Neuronal stem cell (in vitro differentiated cells): ENCODE measurements at places on chromosomes 4 and X.

DNA sequence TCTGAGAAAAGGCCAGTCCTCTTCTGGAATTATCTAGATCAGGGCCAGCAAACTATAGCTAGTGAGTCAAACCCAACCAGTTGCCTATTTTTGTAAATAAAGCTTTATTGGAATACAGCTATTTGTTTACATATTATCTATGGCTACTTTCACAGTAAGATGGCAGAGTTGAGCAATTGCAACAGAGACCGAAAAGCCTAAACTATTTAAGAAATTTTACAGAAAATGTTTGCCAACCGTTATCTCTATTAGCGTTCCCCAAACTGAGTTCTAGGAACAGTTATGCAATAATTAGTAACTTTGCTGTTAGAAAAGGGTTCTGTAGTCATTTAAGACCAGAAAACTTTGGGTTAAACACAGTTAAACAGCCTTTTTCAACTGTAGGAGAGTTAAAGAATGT lies 10.5 kb downstream of the TEX13B start:
- H3K4me3 ChIP-seq, result no peak overlapping the region
- H3K4me1 ChIP-seq, result no peaks in the 10 kb centered on the region
- H3K27ac ChIP-seq, result no peak overlapping the region
- no peak for DNase-seq
- no peaks in the 10 kb centered on the region for H3K36me3 ChIP-seq

- H3K4me3 ChIP-seq, result no peak overlapping the region
- no peaks in the 10 kb centered on the region for H3K36me3 ChIP-seq
- H3K27ac ChIP-seq, result no peak overlapping the region
Observed at GRCh38 chr4:98786866-98787265, 128.5 kb upstream of the TSPAN5 start.

GRCh38 chrX:41384051-41384705 lies 50.2 kb downstream of the DDX3X start:
- no peak overlapping the region for H3K27ac ChIP-seq
- no peaks in the 10 kb centered on the region for H3K4me1 ChIP-seq
- no peaks in the 10 kb centered on the region for H3K36me3 ChIP-seq
- H3K27me3 ChIP-seq, result no peaks in the 10 kb centered on the region
- DNase-seq, result no peak
- H3K4me3 ChIP-seq, result no peak overlapping the region

DNA sequence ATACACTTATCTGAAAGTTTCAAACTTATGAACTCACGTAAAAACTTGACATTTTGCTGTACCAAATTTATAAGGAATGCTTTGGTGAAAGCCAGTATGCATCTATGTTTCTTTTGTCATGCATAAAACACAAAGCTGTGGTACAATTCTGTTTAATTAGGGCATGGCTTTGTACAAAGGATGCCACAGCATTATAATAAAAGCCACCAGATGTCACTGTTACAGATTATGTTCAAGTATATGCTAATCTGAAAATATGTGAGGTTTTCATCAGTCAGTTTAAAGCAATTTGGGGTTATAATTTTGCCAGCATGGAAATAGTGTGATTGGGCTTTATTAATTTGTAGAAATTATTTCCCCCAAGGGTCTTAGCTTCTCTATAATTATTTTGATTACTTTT lies 69.0 kb downstream of the ATOH1 start:
- no peaks in the 10 kb centered on the region for H3K4me1 ChIP-seq
- H3K27me3 ChIP-seq, result no peaks in the 10 kb centered on the region
- no peak overlapping the region for H3K4me3 ChIP-seq
- H3K36me3 ChIP-seq, result no peaks in the 10 kb centered on the region
- DNase-seq, result no peak

DNA sequence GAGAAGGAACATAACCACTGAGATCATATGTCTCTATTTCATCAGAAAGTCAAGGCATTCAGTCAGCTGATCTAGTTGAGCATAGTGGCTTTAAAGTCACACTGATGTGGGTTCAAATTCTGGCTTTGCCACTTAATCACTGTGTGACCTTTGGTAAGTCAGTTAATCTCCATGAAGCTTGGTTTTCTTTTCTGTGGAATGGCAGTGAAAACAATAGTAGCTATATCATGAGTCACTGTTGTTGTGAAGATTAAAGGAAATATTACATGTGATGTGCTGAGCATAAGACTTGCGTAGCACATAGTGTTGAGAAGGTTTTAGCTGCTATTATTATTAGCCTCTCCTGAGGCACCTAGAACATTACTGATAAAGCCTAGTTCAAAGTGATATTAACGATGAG lies 242.2 kb downstream of the FMR1NB start:
- no peaks in the 10 kb centered on the region for H3K36me3 ChIP-seq
- no peaks in the 10 kb centered on the region for H3K27me3 ChIP-seq
- H3K4me1 ChIP-seq, result no peaks in the 10 kb centered on the region
- DNase-seq, result no peak
- H3K4me3 ChIP-seq, result no peak overlapping the region

- no peaks in the 10 kb centered on the region for H3K36me3 ChIP-seq
- DNase-seq, result peak; percentile 40
- no peaks in the 10 kb centered on the region for H3K4me1 ChIP-seq
- H3K4me3 ChIP-seq, result peak within 1 kb of the TSS; percentile 89
Observed at GRCh38 chrX:101051549-101052302, at the start of gene TRMT2B. Gene TRMT2B, minus strand, starts transcription at chrX:101052111. Its CDS starts 9,822 bp downstream, at chrX:101042289.

DNA sequence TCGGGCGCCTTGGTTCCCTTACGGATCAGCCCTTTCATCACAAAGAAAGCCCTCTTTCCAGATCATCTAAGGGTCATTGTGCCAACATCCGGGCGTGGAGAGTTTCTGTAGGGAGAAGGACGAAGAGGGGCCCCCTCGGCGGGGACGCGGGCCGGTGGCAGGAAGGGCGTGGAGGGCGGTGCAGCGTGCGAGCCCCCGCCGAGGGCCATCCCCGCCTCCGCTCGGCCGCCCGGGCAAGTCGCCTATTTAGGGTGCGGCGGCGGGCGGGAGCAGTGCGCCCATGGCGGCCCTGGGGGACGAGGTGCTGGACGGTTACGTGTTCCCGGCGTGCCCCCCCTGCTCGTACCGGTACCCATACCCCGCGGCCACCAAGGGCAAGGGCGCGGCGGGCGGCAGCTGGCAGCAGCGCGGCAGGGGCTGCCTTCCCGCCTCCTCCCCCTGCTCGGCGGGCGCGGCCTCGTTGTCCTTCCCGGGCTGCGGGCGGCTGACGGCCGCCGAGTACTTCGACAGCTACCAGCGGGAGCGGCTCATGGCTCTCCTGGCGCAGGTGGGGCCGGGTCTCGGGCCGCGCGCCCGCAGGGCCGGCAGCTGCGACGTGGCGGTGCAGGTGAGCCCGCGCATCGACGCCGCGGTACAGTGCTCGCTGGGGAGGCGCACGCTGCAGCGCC lies at the start of gene ZAR1:
Gene ZAR1, plus strand, starts transcription at position 241 of the 668 bp plus-strand sequence. Its CDS starts 40 bp downstream, at position 281.
- DNase-seq, result no peak
- no peaks in the 10 kb centered on the region for H3K36me3 ChIP-seq

DNA sequence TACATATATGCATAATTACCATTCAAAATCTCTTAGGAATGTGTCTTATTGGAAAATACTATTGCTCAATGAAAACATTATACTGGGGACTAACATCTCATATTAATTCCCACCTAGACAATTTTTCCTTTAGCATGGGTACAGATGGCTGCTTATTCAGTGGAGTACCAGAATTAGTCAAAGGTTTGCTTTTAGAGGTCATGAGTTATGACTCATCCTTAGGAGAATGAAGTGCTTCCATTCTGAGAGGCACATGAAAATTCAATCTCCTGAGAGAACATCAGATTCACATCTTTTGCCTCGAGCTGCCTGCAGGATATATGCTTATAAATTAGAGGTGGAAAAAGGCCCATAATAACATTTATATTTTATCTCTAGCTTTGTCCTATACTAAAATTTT lies 378.0 kb upstream of the DMD start:
- no peaks in the 10 kb centered on the region for H3K36me3 ChIP-seq
- no peak overlapping the region for H3K4me3 ChIP-seq
- DNase-seq, result no peak
- no peaks in the 10 kb centered on the region for H3K27me3 ChIP-seq
- no peak overlapping the region for H3K27ac ChIP-seq
- H3K4me1 ChIP-seq, result no peaks in the 10 kb centered on the region

DNA sequence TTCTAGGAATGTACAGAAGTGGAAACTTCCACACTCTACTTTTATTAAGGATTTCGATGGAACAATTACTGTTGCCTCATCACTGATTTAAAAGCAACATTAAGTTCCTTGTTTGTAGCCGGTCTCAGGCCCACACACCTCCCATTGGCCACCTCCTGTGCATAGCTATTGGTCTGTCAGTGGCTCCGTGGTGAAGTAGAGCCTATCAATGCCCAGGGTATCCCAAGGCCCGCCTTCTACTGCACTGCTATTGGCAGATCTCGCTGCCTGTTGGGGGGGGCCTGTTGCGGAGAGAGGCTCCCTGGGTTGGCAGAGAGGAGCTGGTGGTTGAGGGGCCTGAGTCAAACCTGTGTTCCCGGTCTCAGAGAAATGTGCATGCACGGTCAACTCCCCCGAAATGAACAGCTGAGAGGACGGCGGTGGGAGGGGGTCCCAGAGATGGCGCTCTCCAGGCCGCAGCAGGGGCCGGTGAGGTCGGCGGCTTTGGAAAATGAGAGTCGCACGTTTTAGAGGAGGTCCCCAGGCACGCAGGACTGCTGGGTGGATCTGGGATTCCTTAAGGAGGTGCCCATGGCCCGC lies 4.9 kb upstream of the ARAF start:
- peaks cover 2% of the 10 kb centered on the region for H3K4me1 ChIP-seq
- H3K27me3 ChIP-seq, result no peaks in the 10 kb centered on the region
- peak; percentile 67 for DNase-seq
- no peaks in the 10 kb centered on the region for H3K36me3 ChIP-seq
- peak overlapping the region; percentile 82 for H3K4me3 ChIP-seq

DNA sequence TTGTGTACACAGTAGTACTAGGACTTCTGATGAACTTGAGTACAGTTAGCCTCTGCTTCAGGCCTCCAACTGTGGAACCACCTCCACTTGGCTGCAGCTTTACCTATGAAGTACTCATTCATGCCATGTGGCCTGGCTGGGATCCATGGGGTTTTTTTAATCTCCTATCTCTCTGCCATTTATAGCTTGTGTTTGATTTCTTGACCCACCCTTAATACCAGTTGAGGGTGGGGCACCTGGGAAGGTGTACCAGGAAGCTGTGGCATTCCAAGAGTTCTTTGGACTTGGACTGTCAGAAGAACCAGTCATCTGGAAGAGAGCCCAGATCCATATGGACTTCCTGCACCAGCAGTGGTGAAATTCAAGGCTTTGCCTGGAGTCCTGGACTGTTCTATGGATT lies 230.1 kb downstream of the SHROOM3 start:
- H3K4me3 ChIP-seq, result no peak overlapping the region
- no peak overlapping the region for H3K27ac ChIP-seq
- DNase-seq, result no peak

DNA sequence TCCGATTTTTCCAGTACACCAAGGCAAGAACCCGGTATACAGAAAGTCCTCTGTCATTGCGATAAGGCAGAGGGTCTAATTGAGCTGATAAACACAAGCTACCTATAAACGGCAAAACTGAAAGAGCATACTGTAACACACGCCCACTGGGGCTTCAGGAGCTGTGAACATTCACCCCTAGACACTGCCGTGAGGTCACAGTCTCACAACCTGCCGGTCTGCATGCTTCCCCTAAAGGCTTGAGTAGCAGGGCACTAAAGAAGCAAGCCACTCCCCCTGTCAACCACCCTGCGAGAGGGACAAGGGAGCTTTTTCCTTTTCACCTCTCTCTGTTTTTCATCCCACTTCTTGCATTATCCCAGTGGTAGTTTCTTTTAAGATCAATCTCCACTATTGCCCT lies 22.4 kb upstream of the F9 start:
- no peaks in the 10 kb centered on the region for H3K4me1 ChIP-seq
- no peaks in the 10 kb centered on the region for H3K36me3 ChIP-seq
- DNase-seq, result no peak
- H3K27me3 ChIP-seq, result no peaks in the 10 kb centered on the region
- H3K4me3 ChIP-seq, result no peak overlapping the region

DNA sequence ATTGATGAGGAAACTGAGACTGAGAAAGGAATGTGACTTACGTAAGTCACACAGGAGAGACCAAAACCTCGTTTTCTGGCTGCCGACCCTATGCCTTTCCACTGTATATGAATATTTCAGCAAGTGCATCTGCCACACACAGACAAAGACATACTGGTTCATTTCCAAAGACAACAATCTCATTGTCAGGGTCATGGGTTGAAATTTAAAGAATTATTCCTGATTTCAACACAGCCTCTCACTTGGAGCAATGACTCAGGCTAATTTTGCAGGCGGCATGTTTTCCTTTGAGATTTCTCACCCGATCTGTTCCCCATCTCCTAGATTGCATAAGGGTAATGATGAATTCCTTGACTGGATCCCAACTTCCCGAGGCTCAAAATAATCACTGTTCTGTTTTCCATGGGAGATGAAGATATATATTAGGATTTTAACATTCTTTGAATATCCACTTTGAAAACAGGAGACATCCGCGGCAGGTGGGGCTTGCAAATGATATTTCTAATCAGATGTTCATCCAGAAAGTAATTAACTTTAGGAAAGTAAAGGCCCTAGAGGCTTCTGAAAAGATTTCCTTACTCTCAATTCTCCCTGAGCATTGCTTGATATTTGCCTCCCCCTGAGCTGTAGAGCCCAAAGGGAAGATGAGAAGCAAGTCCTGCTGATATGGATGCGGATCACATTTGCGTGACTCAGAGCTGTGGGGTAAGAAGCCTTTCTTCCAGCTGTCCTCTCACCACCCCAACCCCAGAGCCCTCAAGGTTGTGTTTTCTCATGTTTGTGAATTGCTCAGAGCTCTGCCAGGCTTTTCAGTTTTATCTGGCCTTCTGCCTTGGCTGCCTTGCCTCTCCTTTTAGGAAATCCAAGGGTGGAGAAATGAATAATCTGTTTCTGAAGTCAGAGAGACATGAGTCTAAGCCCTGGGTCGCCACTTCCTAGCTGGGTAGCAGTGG lies 361.1 kb upstream of the BOD1L1 start:
- DNase-seq, result no peak
- no peak overlapping the region for H3K4me3 ChIP-seq
- no peaks in the 10 kb centered on the region for H3K36me3 ChIP-seq
- H3K4me1 ChIP-seq, result no peaks in the 10 kb centered on the region

GRCh38 chr4:138689187-138689586 lies 326.4 kb upstream of the NOCT start:
- no peak for DNase-seq
- H3K27ac ChIP-seq, result no peak overlapping the region
- H3K4me3 ChIP-seq, result no peak overlapping the region

DNA sequence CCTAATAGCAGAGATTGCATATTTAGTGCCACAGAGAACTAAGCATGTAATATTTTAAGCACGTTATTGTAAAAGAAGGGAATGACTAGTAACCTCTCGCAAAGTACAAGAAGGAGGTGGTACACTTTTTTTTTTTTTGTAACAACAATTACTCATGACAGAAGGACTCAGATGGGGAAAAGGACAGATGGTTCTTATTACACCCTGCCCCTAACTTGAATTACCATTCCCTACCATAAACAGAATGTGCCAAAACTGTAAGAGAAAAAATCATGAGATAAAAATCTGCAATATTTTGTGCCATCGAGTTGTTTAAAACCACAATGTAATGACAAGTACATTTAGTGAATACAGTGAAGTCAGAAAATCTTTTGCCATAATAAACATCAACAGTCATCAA lies 33.0 kb upstream of the RAPGEF2 start:
- no peak for DNase-seq
- peaks cover 3% of the 10 kb centered on the region for H3K4me1 ChIP-seq
- H3K4me3 ChIP-seq, result no peak overlapping the region
- no peaks in the 10 kb centered on the region for H3K27me3 ChIP-seq
- H3K36me3 ChIP-seq, result no peaks in the 10 kb centered on the region
